ENCODE measurements at places on chromosomes 4 and X.

GRCh38 chr4:38860788-38861424 is 4.3 kb upstream of the TLR6 start:
- peak; percentile 42 for DNase-seq

GRCh38 chrX:13101441-13102139 is 57.2 kb upstream of the FAM9C start:
- DNase-seq: no peak

GRCh38 chr4:1105662-1106061 is 7.7 kb downstream of the RNF212 start:
- DNase-seq: no peak

DNA sequence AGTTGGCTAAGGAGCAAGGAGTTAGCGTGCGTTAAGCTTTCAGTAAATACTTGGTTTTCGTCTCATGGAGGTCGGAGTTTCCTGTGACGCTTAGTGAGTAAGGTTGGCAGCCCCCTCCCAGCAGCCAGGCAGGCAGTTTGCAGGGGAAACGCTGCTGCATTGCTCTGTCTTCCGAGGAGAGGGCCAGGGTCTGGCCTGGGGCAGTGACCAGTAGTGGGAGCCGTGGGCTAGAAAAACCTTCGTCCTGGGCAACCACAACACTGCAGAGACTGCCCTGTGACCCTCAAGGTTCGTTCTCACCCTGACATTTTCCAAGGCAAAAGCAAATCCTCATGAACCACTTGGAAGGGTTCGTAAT is 432 bp downstream of the TMEM175 start:
- DNase-seq: no peak

DNA sequence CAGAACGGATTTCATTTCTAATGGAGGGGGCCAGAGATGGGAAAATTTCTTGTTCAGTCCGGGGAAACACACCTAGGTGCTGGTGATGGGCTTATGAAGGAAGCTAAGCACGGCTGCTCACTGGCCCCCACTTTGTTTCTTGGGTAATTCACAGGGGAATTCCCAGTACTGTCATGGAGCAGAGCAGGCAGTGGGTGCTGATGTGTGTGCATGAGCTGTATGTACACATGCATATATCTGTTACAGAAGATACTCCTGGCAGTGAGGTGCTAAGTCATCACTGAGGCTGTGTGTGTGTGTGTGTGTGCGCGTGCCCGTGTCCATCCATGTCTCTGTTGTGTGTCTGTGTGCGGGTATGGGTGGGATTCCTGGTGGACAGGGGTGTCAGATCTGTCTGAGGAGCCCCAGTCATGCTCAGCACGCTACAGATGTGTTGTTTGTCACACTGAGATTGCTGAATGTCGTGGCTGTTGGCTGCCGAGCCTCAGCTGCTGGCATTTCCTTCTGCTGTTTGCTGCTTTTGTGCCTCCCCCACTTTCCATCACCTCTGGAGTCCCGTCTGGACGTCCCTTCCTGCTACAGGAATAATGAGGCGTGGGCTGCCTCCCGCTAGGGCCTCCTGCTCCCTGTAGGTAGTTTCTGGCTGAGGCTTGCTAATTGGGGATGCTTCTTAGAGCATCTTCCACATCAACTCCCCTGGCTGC is 53.3 kb downstream of the JADE1 start:
- DNase-seq: no peak

DNA sequence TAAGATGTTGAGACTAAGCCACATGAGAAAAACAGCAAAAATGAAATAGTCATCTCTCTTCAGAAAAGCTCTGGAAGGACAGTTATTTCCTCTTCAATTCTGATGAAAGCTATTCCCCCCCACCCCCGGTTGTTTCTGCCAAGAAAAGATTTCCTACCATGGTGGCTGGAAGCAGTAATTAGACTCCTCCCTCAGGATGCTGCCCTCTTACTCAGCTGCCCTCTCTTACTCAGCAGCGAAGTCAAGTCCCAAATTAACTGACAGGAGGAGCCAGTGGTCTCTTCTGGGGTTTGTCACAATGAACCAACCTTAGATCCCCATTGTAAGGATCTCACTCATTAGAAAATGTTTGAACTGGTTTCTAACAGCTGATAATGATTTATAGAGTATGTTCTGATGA is 38.0 kb downstream of the GPM6B start:
- DNase-seq: no peak

DNA sequence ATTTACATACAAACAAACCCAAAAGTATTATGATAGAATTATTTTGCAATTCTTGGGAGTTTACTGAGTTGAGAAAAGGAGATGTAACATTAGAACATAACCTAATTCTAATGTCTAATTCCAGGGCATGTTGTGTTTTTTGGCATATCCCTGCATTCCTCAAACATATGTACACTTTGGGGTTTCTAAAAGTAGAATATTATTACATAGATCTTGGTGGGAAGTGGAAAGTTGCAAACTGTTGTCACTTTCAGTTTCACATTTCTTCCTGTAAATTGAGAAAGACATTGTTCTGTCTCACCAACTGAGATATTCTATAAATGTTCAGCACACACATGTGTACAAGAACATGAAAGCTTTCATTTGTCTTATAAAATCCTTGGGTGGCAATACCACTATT is 24.4 kb upstream of the GBA3 start:
- no peak for DNase-seq

- no peak for DNase-seq
These were observed 124.6 kb upstream of the NAP1L5 start for GRCh38 chr4:88822034-88822789.

DNA sequence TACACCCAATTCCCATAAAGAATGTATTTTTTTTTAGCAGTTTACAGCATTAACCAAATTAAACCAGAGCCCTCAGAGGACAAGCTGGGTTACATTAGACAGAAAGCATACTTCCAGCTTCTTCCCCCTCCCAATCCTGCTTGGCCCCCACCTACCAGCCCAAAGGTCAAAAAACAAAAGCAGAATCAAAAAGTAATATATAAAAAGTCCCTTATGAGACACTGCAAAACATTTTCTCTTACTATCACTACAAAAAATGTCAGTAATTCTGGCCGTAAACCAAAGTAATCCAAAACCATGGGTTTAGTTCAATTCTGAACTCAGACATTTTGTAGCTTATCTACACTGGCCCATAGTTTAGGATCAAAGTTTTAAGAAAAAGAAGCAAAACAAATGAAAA is 38.0 kb downstream of the APBB2 start:
- no peak for DNase-seq

GRCh38 chr4:137070614-137071013 is 461.7 kb downstream of the PCDH18 start:
- no peak for DNase-seq
